Activated gamma-delta T cell treated with Interleukin-2 at 50 U/mL for 16 hours (primary cell): ENCODE measurements at places on chromosomes 16 and 17.
A peak's percentile ranks its signal among the peaks of the same experiment; 100 is the strongest.

DNA sequence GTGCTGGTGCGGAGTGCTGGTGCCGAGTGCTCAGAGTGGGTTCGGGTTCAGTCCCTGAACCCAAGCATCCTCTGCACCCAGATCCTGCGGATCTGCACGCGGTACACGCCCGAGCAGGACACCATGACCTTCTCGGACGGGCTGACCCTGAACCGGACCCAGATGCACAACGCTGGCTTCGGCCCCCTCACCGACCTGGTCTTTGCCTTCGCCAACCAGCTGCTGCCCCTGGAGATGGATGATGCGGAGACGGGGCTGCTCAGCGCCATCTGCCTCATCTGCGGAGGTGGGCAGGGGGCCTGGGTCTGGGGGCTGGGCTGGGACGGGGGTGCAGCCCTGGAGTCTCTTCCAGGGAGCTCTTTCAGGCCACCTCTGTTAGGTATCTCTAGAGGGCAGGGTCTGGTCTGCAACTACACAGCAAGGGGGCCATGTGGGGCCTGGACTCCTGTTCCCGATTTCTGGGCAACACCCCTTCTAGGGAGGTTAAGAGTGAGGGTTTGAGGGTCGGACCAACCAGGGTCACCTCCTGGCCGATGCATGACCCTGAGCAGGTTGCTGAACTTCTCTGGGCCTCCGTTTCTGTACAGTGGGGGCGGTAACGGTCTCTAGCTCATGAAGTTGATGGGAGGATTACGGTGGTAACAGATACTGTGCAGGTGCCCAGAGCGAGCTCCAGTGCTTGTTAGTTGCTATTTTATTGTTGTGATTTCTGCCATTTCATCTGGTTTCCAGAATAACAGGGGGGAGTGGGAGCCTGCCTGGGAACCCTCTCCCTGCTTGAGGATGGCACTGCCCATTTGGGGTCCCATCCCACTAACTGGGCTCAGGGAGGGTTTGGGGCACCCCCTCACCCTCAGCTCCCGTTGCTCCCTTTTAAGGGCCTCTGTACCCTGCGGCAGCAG lies 10.1 kb downstream of the GJD3 start:
- no peak for DNase-seq

DNA sequence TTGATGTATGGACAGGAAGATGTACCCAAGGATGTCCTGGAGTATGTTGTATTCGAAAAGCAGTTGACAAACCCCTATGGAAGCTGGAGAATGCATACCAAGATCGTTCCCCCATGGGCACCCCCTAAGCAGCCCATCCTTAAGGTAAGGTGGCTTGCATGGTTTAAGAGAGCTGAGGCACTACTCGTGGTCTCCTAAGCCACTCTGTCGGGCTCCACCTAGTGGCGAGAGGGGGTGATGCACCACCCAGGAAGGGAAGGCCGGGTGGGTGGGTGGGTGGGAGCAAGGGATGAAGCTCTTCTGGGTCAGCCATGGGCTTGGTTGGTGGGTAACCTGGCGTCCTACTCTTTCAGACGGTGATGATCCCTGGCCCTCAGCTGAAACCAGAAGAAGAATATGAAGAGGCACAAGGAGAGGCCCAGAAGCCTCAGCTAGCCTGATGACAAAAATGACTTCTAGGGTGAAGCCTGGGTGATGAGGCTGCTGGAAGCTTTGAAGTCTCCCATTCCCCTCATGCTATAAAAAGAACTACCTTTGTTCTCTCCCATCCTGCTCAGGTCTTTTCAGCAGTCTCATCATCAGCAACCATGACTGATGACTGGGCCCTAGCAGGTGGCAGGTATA lies 21.5 kb downstream of the GPR179 start:
- peak; percentile 74 for DNase-seq

DNA sequence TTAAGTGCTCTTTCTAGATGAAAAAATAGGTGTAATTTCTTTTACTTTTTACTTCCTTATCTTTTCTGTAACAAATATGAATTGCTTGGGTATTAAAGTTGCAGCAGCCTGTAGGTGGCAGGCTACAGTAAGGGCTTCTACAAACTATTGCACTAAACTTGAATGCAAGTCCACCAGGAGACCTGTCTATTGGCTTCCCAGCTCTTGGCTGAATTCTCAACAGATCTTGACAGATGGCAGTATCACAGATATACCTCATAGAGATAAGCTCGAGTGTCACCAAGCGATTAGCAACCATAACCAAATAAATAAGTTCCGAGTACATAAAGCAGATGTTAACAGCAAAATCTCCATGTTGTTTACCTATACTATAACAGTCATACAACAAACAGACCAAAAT lies 5.9 kb downstream of the BBS2 start:
- DNase-seq, result peak; percentile 39

DNA sequence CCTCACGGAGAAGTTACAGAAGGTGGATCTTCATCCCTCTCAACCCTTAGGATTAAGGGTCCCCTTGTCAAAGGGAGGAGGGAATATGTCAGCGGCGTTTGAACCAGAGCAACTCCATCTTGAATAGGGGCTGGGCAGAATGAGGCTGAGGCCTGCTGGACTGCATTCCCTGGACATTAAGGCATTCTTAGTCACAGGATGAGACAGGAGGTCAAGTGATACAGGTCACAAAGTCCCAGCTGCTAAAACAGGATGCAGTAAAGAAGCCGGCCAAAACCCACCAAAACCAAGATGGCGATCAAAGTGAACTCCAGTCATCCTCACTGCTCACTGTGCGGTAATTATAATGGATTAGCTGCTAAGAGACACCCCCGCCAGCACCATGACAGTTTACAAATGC lies 36.7 kb downstream of the RBFOX3 start:
- no peak for DNase-seq

- DNase-seq, result no peak
These were observed 210.5 kb downstream of the IRX3 start for GRCh38 chr16:54076006-54076504.

- DNase-seq, result no peak
These were observed 292 bp downstream of the WSCD1 start for GRCh38 chr17:6070430-6070912.

DNA sequence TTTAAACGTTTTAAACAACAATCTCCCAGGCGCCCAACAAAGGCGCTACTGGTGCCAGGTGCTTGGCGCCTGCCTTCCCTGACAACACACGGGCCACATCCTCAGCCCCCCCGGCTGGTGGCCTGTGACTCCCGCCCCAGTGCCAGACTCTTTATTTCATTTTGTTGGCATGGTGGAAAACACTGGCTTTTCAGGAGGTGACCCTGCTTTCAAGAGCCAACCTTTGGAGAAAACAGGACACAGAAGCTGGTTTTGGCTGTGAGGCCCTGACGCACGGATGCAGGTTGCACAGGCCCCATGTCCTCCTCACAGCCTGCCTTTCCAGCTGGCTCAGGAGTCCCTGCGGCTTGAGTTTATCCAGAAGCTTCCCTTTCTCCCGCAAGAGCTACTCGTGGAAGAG lies 100.0 kb downstream of the METRNL start:
- DNase-seq, result no peak
